ENCODE measurements at places on chromosomes 7 and 10. TPM values are rescaled to one million over a fixed set of nuclear protein-coding genes. Genes with fewer than 3 reads are reported as not detected.

Gene STEAP4
- under 0.01 TPM for total RNA-seq

Gene ATOH7
- not detected for total RNA-seq

Gene ZNF438
- 4.6 TPM for total RNA-seq

Gene SPDYE18
- total RNA-seq = 0.44 TPM

Gene VIM
- total RNA-seq = 10,700 TPM

Gene PNLIPRP1
- not detected for total RNA-seq

Gene CDHR3
- 5.2 TPM for total RNA-seq

Gene SUN3
- total RNA-seq = not detected

Gene CCSER2
- 28.4 TPM for total RNA-seq

Gene ADAM8
- total RNA-seq = 2.6 TPM

Gene AUTS2
- total RNA-seq = 1.4 TPM

Gene TCAF2
- 0.22 TPM for total RNA-seq

Gene GNG11
- total RNA-seq = 93.5 TPM

Gene RNF148
- 1.5 TPM for total RNA-seq

Gene AASS
- 27.6 TPM for total RNA-seq

Gene CFAP43
- total RNA-seq = not detected

Gene SNCG
- total RNA-seq = 3.9 TPM

Gene ASIC3
- not detected for total RNA-seq

Gene SLC26A4
- under 0.01 TPM for total RNA-seq

Gene GPR26
- not detected for total RNA-seq

Gene PRRT4
- not detected for total RNA-seq

Gene NKX2-3
- not detected for total RNA-seq

Gene SPDYE8
- total RNA-seq = not detected

Gene PDZD7
- total RNA-seq = 0.57 TPM

Gene DPYSL4
- total RNA-seq = 5.7 TPM

Gene IGF2BP3
- 180 TPM for total RNA-seq

Gene WIPF3
- not detected for total RNA-seq

Gene RAB11FIP2
- 21.4 TPM for total RNA-seq

Gene FAM25A
- total RNA-seq = not detected

Gene NYAP1
- 0.72 TPM for total RNA-seq

Gene DIP2C
- 6.6 TPM for total RNA-seq

Gene SLC13A1
- not detected for total RNA-seq

Gene ADRB1
- not detected for total RNA-seq

Gene UNCX
- not detected for total RNA-seq

Gene LRIT1
- total RNA-seq = not detected

Gene GPR15LG
- not detected for total RNA-seq

Gene FAM221A
- 1.1 TPM for total RNA-seq

Gene TRPV5
- total RNA-seq = not detected

Gene LDB3
- under 0.01 TPM for total RNA-seq

Gene ENTPD7
- total RNA-seq = 43.1 TPM

Measured in placental pericyte (primary cell).